ENCODE measurements at places on chromosomes 5 and 9. TPM values are rescaled to one million over a fixed set of nuclear protein-coding genes. Genes with fewer than 3 reads are reported as not detected.

SPAG8 gene
- 0.90 TPM for total RNA-seq

FOXD4 gene
- total RNA-seq = 0.25 TPM

SLC25A48 gene
- total RNA-seq = not detected

SV2C gene
- not detected for total RNA-seq

CAMLG gene
- total RNA-seq = 29.5 TPM

ELOVL7 gene
- total RNA-seq = not detected

PJA2 gene
- 78.2 TPM for total RNA-seq

PLAC8L1 gene
- 0.39 TPM for total RNA-seq

CCT5 gene
- 334 TPM for total RNA-seq

ADAMTS13 gene
- 0.86 TPM for total RNA-seq

- H3K36me3 ChIP-seq = no peaks in the 10 kb centered on the region
- H3K27me3 ChIP-seq = peaks cover 3% of the 10 kb centered on the region
- DNase-seq = no peak
- no peak overlapping the region for H3K4me3 ChIP-seq
- H3K4me1 ChIP-seq = peaks cover 6% of the 10 kb centered on the region
Measured at GRCh38 chr5:124908581-124909451, 162.4 kb upstream of the ZNF608 start.

GRCh38 chr5:95611396-95611795, 8.5 kb upstream of the GPR150 start:
- H3K27me3 ChIP-seq = peaks cover 1% of the 10 kb centered on the region
- H3K4me1 ChIP-seq = peaks cover 6% of the 10 kb centered on the region
- no peak for DNase-seq

- H3K36me3 ChIP-seq = no peaks in the 10 kb centered on the region
- H3K4me3 ChIP-seq = no peak overlapping the region
- peaks cover 15% of the 10 kb centered on the region for H3K27me3 ChIP-seq
- no peaks in the 10 kb centered on the region for H3K4me1 ChIP-seq
- H3K27ac ChIP-seq = no peak overlapping the region
Measured at GRCh38 chr9:110329639-110330230, 7.9 kb downstream of the TXNDC8 start.

- no peak overlapping the region for H3K27ac ChIP-seq
- no peaks in the 10 kb centered on the region for H3K36me3 ChIP-seq
- no peaks in the 10 kb centered on the region for H3K27me3 ChIP-seq
- no peaks in the 10 kb centered on the region for H3K4me1 ChIP-seq
Measured at GRCh38 chr5:129249886-129250285, 155.3 kb downstream of the ISOC1 start.

DNA sequence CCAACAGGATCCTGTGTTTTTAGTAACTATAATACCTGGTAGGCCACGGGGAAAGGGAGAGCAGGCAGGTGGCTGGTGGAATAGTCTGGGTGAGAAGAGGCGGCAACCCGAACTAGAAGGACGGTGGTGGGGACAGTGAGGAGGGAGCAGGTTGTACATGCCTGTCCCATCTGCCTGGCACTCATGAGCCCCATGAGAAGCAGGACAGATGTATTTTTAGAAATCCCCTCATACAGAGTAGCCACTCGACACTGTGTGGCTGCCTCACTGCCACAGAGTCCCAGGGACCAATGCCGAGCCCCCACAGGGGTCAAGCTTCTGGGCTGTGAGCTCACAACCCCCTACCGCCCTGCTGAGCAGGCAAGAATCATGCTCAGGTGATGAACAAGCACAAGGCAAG, 136.6 kb downstream of the SEC61B start:
- H3K27me3 ChIP-seq = peaks cover 19% of the 10 kb centered on the region
- DNase-seq = no peak
- H3K4me1 ChIP-seq = peaks cover 20% of the 10 kb centered on the region
- H3K27ac ChIP-seq = no peak overlapping the region

DNA sequence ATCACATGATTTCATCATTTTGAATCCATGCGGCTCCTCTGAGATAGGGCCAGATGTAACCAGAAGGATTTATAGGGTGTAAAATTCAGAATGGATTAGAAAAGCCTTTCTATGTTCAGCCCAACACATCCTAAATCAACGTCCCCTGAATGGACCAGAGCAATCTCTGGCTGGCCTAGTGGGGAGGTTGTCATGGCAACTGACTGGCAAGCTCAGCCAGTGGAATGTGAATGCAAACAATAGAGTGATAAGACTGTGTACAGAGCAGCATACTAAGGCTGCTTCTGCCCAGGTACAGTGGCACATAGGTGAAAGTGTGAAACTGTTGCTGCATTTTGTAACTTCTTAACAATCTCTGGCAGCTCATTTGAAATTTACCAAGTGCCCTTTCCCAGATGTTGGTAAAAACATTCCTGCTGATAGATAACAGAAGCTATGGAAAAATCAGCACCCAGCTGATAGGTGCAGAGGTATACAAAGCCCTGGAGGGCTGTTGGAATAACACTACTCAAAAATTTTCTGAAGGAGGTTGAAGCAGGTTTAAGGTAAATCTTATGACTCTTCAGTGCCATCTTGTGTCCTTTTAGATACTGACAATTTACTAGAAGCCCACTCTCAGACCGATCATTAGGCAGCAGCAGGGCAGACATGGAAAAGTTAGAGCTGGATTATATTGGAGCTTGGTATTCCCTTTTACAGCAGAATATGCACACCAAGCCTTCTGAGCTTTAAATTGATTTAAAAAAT, 267.2 kb downstream of the RAB3C start:
- peak; percentile 30 for DNase-seq
- H3K27ac ChIP-seq = no peak overlapping the region
- no peaks in the 10 kb centered on the region for H3K27me3 ChIP-seq
- no peak overlapping the region for H3K4me3 ChIP-seq
- no peaks in the 10 kb centered on the region for H3K36me3 ChIP-seq
- no peaks in the 10 kb centered on the region for H3K4me1 ChIP-seq

GRCh38 chr5:143145243-143146160, 258.0 kb downstream of the NR3C1 start:
- no peak for DNase-seq
- peaks cover 56% of the 10 kb centered on the region for H3K4me1 ChIP-seq
- no peak overlapping the region for H3K27ac ChIP-seq
- H3K36me3 ChIP-seq = no peaks in the 10 kb centered on the region
- H3K27me3 ChIP-seq = no peaks in the 10 kb centered on the region

GRCh38 chr5:30194595-30194994, 998.9 kb upstream of the CDH6 start:
- no peaks in the 10 kb centered on the region for H3K27me3 ChIP-seq
- H3K4me1 ChIP-seq = no peaks in the 10 kb centered on the region
- no peak overlapping the region for H3K27ac ChIP-seq
- no peaks in the 10 kb centered on the region for H3K36me3 ChIP-seq
- H3K4me3 ChIP-seq = no peak overlapping the region

DNA sequence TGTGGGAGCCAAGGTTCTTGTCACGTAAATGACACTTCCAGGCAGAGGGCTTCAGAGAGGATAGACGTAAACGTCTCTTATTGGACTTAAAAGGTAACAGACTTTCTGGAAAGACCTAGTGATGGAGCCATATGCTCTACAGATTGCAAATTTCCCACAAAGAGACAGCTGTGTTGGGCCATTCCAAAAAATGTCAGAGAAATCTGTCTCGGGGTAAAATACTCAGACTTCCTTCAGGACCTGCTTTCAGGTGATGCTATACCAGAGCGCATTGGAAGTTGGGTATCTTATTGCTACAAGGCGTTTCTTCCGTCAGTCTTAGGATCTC, 29.2 kb downstream of the PROP1 start:
- no peak for DNase-seq
- H3K27ac ChIP-seq = no peak overlapping the region
- peaks cover 18% of the 10 kb centered on the region for H3K4me1 ChIP-seq

- H3K27ac ChIP-seq = peak overlapping the region; percentile 30
- H3K27me3 ChIP-seq = no peaks in the 10 kb centered on the region
- H3K4me3 ChIP-seq = peak overlapping the region; percentile 31
- no peaks in the 10 kb centered on the region for H3K36me3 ChIP-seq
- peaks cover 50% of the 10 kb centered on the region for H3K4me1 ChIP-seq
- no peak for DNase-seq
Measured at GRCh38 chr5:56175021-56175420, 58.1 kb downstream of the ANKRD55 start.

GRCh38 chr5:127184851-127185250, 105.7 kb upstream of the MEGF10 start:
- H3K4me1 ChIP-seq = no peaks in the 10 kb centered on the region
- no peak for DNase-seq

DNA sequence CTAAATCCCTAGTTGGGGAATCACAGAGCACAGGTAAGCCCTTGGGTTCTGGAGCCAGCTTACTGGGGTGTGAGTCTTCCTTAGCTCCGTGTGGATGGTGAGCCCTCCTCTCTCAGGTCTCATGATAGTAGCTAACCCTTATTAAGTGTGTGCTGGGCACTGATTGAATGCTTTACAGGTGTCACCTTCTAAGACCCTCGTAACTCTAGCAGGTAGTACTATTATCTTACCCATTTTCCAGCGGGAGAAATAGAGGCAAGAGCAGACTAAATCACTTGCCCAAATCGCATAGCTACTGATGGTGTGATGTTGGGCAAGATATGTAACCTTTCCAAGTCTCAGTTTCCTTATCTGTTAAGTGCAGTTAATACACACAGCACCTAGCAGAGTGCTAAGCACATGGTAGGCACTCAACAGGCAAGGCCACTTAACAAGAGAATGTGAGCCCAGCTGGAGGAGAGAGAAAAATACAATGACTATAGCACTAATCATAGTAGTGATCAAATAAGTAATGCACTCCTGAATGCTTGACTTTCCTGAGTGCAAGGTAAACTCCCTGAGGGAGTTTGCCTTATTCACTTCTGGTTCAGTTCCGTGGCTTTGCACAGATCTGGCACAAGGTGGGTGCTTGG, at the start of gene DCANP1:
DCANP1 (minus strand) TSS at position 51 of the 632 bp plus-strand sequence. CDS start 240 bp downstream, outside the sequence.
- H3K27ac ChIP-seq = no peak within 1 kb of the TSS
- no peak within 1 kb of the TSS for H3K4me3 ChIP-seq
- peaks cover 11% of the 10 kb centered on the region for H3K4me1 ChIP-seq
- no peak for DNase-seq
- peaks cover 14% of the 10 kb centered on the region for H3K27me3 ChIP-seq

DNA sequence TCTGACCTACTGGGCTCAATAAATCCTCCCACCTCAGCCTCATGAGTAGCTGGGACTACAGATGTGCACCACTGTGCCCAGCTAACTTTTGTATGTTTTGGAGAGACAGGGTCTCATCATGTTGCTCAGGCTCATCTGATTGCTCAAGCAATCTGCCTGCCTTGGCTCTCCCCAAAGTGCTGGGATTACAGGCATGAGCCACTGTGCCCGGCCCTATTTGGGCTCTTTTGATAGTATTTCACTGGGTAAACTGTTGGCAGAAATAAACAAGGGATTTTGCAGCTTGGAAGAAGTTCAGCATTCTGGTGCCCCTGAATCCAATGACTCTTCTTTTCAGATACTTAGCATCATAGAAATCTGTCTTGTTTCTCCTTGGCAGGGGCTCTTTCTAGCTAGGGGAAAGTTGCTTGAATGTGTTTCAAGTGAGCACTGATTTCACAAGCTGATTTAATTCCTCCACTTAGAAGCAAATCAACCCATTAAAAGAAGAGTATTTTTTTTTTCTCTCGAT, 146.8 kb downstream of the PAPPA start:
- H3K36me3 ChIP-seq = peaks cover 26% of the 10 kb centered on the region
- no peak overlapping the region for H3K27ac ChIP-seq
- DNase-seq = no peak
- H3K27me3 ChIP-seq = peaks cover 2% of the 10 kb centered on the region
- H3K4me3 ChIP-seq = no peak overlapping the region

DNA sequence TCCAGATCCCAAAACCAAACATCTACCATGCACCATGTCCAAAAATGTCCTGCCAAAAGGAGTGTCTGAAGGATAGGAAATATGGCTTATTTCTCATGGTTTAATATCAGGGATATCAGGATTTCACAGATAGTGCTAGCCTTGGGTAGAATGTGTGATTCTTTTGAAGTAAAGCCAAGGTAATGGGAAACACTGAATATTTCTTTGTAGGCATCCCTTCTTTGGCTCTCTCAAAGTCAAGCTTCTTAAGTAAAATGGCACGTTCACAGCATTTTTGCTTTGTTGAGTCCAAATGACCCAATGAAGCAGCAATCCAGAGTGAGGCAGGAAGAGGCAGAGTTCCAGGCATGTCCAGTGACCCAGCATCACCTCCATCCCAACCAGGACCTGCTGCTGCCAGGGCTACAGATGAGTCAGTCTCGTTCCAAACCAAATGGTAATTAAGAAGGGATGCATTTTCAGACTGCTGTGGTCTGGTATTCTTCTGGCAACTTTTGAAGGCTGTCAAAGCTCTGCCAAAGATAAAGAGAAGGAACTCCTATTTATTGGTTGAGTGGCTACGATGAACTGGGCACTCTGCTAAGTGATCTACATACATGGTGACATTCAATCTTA, 678.8 kb upstream of the KLF4 start:
- H3K4me1 ChIP-seq = no peaks in the 10 kb centered on the region
- H3K27me3 ChIP-seq = no peaks in the 10 kb centered on the region
- no peak overlapping the region for H3K27ac ChIP-seq
- H3K36me3 ChIP-seq = no peaks in the 10 kb centered on the region
- H3K4me3 ChIP-seq = no peak overlapping the region
- peak; percentile 2 for DNase-seq

GRCh38 chr5:82335806-82336205, 57.7 kb upstream of the RPS23 start:
- no peaks in the 10 kb centered on the region for H3K36me3 ChIP-seq
- peak overlapping the region; percentile 60 for H3K4me3 ChIP-seq
- H3K27me3 ChIP-seq = peaks cover 5% of the 10 kb centered on the region
- DNase-seq = no peak

DNA sequence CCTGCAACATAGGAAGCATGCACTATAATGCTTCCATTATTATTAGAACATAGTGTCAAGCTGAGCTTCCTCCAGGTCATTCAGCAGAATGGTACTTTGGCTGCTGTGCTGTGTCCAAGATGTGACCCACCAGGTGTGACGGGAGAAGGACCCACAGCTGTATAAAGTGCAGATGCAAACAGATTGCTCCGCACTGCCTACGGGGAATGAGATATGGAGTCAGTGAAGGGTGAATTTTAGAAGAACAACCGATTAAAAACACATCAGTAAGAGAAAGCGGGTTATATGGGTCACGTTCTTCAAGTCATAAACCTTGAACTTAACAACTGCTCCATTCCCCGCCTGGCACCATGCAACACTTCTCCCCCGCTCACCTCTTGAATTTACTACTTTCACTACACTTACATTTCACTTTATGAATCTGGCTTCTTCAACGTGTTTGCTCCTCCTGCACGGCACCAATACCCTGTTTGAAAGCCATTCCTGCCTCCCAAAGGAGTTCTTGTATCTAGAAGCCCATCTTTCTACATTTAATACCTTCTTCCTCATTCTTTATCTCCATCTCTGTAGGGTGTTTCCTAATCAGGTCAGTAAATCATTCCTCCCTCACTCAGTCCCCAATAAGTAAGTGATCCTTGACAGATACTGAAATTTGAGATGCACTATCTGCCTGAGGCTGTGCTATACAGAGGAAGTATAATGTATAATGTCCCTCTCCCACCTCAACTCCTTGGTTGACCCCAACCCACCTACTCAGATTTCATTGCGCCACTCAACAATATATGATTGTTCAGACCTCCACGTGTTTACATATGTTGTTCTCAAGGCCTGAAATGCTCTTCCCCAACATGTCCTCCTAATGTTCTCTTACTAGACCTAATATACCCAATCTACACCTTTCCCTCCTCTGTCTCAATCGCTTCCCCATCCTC, 25.9 kb downstream of the BRINP1 start:
- H3K4me1 ChIP-seq = no peaks in the 10 kb centered on the region
- H3K4me3 ChIP-seq = no peak overlapping the region
- H3K27me3 ChIP-seq = peaks cover under 1% of the 10 kb centered on the region

GRCh38 chr5:143601917-143602333, 198.4 kb upstream of the NR3C1 start:
- no peak for DNase-seq
- H3K4me1 ChIP-seq = peaks cover 36% of the 10 kb centered on the region
- no peaks in the 10 kb centered on the region for H3K27me3 ChIP-seq
- H3K27ac ChIP-seq = no peak overlapping the region
- H3K4me3 ChIP-seq = no peak overlapping the region
